Hematopoietic multipotent progenitor cell treated with erythropoietin and hydrocortisone succinate and interleukin-3 and kit ligand, for 15 days (in vitro differentiated cells): ENCODE measurements at places on chromosomes 6 and 20.

DNA sequence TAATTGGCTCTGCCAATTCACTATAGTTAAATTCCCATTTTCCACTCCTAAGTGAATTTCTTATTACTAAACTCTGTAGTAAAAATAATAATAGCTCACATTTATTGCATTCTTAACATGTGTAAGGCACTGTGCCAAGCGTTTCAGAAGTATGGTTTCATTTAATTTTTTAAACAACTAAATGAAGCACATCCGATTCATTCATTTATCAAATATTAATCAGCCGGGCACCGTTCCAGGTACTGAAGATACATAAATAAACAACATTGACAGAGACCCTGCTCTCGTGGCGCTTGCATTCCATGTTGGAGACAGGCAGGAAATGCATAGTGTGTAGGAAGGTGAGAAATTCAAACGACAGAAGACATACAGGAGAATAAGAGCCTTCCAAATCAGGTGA is 423.2 kb upstream of the JARID2 start:
- DNase-seq = no peak

- no peak for DNase-seq
Measured at GRCh38 chr6:82076916-82077315, 170.6 kb downstream of the IBTK start.

- DNase-seq = no peak
Measured at GRCh38 chr20:2051946-2052345, 49.7 kb upstream of the STK35 start.

DNA sequence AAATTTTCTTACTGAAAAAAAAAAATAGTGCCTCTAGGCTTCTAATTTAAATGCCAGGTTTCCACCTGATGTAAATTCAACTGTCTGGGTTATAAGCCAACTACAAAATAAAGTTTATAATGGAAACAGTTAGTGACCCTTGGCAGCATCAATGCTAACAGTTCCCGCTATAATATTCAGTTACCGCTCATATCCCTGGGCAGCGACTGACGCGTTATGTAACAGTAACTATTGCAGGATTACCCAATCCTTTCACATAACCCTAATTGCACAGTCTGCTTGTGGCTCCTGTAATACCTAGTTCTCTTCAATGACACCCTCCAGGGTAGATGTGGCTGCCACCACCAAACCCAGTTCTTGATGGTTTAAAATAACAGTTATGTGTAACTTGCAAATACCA is 208.6 kb downstream of the MOXD1 start:
- DNase-seq = no peak

DNA sequence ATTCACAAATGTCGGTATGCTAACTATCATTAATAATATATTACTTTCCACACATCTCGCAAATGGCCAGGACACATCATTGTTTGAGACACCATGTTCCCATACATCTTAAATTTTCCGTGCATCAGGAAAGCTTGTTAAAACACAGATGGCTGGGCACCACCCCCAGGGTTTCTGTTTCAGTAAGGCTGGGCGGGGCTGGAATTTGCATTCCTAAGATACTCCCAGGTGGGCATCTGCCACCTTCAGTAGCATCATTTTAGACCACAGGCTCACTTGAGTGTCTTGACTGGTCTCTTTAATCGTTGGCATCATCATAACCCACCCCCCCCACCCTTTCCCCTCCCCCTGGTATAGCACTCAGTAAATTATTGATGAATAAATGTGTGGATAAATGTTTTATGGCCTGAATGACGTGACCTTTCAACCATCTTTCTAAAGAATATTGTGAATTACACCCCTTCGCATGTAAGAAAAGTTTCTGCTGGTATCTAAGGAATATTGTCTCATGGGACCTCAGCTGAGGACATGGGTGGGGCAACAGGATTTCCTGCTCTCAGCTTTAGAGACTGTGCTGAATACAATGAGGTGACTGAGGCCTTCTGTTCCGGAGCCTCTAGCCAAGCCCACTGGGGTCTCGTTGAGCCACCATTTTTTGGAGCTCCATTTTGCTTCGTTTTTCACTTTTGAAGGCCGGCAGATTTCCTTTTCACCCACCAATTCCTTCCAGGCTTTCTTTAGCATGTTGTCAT is 124.1 kb upstream of the NEDD9 start:
- DNase-seq = no peak

DNA sequence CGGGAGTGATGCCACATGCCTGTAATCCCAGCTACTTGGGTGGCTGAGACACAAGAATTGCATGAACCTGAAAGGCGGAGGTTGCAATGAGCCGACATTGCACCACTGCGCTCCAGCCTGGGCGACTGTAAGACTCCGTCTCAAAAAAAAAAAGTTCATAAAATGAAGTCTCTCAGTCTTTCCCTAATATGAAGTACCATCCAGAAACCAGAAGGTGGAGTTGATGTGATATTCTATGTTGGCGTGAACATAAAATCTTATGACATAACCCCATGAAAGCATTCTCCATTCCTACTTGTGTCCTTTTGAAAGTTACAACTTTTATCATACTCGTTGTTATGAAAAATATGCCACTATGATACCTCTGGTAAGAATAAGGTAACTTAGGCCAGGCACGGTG is 5.7 kb downstream of the SOD2 start:
- peak; percentile 3 for DNase-seq

DNA sequence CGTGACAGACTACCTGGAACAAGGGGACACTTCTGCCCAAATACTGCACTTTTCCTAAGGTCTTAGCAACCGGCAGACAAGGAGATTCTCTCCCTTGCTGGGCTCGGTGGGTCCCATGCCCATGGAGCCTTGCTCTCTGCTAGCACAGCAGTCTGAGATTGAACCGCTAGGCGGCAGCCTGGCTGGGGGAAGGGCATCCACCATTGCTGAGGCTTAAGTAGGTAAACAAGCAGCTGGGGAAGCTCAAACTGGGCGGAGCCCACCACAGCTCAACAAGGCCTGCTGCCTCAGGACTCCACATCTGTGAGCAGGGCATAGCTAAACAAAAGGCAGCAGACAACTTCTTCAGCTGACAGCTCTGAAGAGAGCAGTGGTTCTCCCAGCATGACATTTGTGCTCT is 87.8 kb upstream of the ASCC3 start:
- DNase-seq = no peak

- DNase-seq = no peak
Measured at GRCh38 chr20:48604426-48604825, 223.4 kb downstream of the PREX1 start.

- DNase-seq = no peak
Measured at GRCh38 chr20:43982016-43982415, 67.4 kb downstream of the TOX2 start.

- no peak for DNase-seq
Measured at GRCh38 chr6:25872814-25873213, 1.2 kb downstream of the SLC17A3 start.

DNA sequence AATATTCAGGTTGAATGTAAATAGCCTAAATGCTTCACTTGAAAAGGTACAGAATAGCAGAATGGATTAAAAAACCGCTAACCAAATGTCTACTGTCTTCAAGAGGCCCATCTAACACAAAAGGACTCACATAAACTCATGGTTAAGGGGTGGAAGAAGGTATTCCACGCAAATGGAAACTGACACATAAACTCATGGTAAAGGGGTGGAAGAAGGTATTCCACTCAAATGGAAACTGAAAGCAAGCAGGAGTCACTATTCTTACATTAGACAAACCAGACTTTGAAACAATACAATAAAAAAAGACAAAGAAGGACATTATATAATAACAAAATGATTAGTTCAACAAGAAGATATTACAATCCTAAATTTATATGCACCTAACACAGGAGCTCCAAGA is 38.3 kb upstream of the PKIB start:
- no peak for DNase-seq

DNA sequence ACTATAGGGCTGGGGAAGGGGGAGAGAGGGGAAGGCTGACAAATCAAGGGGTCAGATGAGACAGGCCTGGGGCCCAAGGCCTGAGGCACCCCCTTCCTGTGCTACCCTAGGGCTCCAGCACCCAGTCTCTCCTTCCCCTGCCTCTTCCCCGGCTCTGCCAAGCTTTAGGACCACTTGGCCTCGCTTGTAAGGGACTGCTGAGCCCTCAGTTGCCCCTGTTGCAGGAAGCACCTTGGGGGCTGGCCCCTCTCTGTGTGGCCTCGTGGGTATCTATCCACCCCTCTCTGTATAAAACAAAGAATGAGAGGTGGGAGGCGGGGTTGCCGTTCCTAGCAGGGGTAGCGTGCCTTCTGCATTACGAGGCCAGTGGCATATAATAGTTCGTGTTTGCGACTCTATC is 21.4 kb upstream of the SMOC2 start:
- no peak for DNase-seq

DNA sequence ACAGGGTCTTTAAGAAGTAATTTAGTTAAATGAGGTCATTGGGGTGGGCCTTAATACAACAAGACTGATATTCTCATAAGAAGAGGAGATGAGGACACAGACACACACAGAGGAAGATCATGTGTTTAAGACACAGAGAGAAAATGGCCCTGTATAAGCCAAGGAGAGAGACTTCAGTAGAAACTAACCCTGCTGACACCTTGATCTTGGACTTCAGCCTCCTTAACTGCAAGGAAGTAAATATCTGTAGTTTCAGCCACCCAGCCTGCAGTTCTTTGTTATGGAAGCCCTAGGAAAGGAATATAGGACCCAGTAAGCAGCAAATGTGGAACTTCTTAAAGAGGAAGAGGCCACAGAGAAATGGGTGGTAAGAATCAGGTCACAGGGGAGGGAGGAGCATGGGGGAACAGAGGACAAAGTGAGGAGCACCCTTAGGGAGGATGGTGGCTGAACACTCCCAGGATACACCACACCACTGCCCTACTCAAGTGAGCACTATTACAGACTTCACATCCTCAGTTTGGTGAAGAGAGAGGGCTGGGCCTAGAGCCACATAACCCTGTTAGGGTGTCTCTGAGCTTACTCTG is 762 bp downstream of the SIRPB1 start:
- no peak for DNase-seq

- no peak for DNase-seq
Measured at GRCh38 chr20:55160037-55160436, 684.6 kb downstream of the DOK5 start.

- DNase-seq = no peak
Measured at GRCh38 chr6:147194652-147195411, 9.4 kb upstream of the STXBP5 start.

DNA sequence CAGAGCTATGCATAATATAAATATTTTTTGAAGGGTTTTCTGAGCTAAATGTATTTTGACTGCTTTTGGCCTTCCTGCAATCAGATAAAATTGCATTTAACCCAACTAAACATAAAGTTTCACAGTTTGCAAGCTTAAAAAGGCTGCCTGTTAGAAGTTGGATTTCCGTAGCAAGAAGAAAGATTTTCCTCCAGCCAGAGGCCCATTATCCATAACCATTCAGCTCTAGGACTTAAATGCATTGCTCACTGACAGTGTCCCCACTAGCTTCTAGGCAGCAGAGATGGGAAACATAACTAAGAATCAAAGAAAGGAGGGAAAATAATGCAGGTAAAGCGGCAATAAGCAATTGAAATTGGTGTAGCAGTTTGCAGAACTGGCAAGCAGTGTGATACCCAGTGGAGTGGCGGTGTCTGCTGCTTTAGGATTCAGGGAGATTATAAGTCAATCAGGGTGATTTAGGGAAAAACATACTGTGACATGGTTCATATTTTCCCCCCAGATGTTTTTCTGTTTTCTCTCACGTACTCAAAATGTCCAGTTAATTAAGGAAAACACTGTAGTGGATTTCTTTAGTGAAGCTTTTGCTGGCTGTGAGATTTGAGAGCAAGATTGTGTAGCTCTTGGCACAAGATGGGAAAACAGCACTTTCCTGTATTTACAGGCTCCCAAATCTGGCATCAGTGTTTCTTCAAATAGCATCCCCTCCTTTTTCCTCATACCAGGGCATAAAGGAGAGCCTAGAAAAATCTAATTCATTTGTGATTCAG is 69.1 kb downstream of the CTNNBL1 start:
- no peak for DNase-seq

- no peak for DNase-seq
Measured at GRCh38 chr20:32819992-32820697, 391 bp downstream of the MAPRE1 start.

DNA sequence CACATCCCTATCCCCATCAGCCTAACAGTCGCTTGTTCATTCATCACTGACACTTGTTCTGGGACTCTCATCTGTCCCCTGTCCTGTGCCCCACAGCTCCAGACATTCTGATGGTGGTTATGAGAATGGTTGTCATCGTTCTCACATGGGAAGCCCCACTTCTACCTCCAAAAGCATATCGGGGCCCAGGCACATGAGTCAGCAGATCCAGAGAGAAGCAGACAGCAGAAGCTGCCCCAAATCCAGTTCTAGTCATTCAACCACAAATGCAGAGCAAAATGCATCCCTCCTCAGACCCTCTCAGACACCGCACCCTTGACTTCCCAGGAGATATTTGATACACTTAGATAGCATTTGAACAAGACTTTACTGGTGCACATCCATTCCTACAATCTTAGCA is 106.0 kb downstream of the FOXF2 start:
- no peak for DNase-seq

DNA sequence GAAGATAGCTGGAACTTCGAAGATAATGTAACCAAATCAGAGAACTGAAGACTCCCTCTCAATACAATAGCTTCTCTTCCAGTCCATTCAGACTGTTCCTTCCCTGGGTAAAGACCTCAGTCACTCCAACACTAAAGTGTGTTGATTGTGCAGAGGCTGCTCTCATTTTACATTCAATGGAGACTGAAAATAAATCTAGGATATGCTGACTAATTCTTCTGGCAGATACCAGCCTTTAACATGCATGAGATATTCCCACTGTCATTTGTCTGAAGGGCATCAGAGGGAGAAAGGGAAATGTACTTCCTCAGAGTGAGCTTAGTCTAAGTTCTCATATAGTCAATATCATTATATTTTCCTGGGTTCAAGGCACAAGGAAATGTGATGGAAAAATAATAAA is 166.4 kb upstream of the IRAK1BP1 start:
- no peak for DNase-seq

DNA sequence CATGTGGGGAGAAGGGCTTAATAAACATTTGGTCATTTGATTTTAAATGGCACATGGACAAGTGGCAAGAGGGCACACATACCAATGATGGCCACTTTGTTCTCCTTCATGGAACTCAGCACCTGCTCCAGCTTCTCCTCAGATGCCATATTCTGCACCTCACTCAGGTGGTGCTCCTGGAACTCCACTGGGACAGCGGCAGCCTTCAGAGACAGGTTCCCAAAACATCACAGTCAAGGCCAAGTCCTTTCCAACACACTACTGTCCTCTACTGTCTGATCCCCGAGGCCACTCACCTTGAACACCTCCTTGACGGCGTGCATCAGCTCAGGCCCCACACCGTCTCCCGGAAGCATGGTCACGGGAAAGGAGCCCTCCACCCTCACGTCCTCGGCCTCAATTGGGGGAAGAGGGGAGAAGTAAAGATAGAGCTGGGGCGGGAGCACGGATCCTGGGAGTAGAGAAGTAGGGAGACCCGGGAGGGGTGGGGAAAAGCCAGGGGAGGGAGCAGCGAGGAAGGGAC is 591 bp downstream of the IDH3B start:
- no peak for DNase-seq

- no peak for DNase-seq
Measured at GRCh38 chr6:133315811-133316210, 74.7 kb downstream of the EYA4 start.

- no peak for DNase-seq
Measured at GRCh38 chr6:70196531-70196930, 106.4 kb downstream of the COL9A1 start.
